Activated T-helper 17 cell treated with anti-CD3 and anti-CD28 coated beads, Interleukin-2, amount 50 U/mL, for 72 hours (primary cell): ENCODE measurements at places on chromosomes 16 and 17.

GRCh38 chr17:39139161-39139511 is 12.3 kb downstream of the PLXDC1 start:
- ATAC-seq, result no peak

DNA sequence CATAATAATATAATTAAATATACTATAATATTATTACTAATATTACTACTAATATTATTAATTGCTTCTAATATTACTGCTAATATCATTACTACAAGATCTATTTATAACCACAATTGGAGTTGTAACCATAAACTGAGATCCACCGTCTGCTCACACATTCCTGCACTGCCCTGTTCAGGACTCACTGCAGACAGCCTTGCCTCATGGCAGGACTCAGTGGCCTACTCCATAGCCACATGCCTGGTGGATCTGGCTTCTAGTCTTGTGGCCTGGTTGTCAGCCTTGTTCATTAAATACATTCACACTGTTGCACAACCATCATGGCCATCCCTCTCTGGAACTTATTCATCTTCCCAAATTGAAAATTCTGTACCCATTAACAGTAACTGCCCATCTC is 48.0 kb downstream of the SRL start:
- ATAC-seq, result no peak

- ATAC-seq, result no peak
These were observed 95.3 kb upstream of the RPL38 start for GRCh38 chr17:74108126-74108705.

GRCh38 chr16:10754941-10755340 is 11.3 kb downstream of the NUBP1 start:
- peak; percentile 69 for ATAC-seq

- no peak for ATAC-seq
These were observed 2.6 kb upstream of the ADORA2B start for GRCh38 chr17:15942207-15942833.

DNA sequence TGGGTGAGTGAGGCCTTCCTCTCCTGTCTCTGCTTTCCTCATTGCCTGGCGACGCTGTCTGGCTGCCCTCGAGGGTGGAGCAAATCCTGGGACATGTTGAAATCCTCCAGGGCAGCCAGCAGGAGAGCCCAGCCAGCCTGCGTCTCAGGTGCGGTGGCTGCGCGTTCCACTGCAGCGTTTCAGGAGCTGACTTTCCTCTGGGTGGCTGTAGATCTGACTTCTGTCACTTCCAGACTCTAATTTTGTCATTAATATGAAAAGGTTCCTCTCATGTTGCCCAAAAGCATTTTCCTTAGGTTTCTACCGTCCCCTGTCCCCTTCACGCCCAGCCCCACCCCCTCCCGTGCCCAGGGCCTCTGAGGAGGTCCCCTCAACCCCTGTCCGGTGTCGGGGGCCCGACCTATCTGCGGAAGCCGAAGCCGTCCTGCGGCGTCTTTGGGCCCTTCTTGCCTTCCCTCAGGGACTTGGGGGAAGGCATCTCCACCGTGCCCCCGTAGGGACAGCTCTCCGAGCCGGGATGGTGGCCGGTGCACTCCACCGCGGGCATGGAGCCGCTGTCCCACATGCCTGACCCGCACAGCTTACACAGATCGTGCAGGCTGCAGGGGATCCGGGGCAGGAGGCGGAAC is 95.1 kb downstream of the TBC1D16 start:
- ATAC-seq, result no peak

DNA sequence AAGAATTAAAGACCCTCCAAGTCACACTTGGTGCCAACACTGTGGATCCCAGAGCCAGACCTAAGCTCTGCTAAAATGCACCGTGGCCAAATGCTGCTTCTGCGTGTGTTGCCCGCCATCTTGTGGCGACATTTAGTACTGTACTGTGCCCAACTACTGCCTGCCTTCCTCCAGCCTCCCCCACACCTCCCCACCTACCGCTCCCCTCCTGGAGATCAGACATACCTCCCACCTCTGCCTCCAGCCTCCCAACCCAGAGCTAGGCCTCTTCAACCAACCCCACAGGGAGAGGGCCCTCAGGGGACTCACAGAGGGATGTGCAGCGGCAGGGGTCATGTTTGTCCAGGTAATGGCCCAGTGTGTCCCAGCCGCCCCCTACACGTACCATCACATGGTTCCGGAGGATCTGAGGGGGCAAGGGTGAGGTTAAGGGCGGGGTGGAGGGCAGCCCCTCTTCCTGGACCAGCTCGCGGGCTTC is 5.5 kb downstream of the GAS2L2 start:
- ATAC-seq, result peak; percentile 90

DNA sequence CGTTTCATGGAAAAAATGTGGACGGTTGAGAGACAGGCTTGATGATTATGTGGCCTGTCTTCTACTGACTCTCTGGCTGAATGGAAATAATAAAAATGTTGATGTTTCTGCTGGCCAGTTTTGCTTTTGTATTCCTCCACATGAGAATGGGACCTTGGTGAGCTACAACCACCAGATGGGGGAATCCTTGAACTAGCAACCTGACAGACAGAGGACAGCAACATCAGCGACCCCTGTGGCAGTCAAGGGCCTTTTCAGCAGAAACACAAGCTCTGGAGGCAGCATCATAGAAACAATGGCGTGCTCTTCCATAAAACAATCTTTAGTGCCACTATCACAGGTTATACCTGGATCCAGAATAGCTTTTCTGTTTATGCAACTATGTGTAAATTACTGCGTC is 84.0 kb upstream of the ATP2A3 start:
- ATAC-seq, result no peak

DNA sequence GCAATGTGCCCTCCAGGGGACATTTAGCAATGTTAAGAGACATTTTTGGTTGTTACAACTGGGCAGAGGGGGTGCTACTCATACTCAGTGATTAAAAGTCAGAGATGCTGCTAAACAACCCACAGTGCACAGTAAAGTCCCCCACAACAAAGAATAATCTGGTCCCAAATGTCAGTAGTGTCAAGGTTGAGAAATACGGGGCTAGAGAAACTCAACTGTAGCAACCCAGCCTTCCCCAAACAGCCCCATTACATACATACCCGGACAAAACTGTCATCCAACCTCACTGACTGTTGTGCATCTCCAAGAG is 20.4 kb downstream of the DNAJC7 start:
- no peak for ATAC-seq

DNA sequence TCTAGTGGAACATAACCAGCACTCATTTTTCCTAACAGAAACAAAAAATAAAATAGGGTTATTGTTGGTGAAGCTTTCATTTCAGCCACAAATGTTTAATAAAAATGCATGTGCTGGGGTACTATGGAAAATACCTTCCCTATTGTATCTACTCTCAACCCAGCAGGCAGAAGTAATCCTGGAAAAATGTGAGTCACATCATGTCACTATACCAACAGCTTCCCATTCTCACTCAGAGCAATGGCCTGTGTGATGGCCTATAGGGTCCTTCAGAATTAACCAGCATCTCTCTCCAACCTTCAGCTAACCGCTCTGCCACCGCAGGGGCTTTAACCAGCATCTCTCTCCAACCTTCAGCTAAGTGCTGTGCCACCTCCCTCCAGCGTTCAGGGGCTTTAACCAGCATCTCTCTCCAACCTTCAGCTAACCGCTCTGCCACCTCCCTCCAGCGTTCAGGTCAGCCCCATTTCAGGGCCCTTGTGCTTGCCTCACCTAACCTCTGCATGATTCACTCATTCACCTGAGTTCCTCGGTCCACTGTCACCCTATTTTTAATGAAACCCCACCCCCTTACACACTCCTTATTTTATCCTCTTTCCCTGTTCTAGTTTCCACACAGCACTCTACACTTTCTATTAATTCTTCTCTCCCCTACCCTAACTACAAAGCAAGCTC is 34.0 kb downstream of the UBE2G1 start:
- ATAC-seq, result no peak

DNA sequence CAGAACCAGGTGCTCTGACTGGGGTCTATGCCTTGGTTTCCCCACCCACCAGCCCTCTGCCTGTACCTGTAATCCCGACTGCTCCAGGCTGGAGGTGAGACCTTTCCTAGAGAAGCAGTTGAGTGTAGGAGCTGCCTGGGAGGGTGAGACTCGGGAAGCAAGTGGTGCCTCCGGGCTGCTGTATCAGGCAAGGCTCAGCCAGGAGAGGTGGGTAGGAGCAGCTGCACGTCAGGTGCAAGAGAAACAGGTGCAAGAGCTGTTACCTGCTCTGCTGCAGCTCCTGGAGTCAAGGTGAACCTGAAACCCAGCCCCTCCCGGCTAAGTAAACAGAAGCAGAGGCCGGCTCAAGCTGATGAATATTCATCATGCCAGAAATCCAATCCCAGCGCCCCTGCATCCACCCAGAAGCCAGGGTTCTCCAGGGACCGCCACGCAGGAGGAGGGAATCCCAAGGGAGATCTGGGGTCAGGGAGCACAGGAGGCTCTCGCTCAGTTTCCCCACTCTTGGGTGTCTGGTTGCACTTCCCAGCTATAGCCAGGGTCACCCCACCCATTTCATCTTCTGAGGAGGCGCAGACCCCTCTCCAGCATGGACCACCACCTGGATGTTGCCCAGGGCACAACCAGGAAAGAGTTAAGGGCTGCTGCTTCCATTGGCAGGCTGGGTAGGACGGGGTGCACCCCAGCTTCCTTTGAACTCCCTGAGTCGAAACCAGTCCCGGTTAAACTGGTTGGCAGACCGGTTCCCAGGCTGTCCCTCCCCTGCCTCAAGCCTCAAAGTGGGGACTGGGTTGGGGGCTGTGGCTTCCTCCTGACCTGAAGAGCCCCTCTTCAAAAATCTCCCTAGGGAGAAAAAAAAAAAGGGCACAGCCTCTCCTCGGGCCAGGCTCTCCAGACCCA is at the start of gene PRR15L:
Gene PRR15L, minus strand, starts transcription at position 293 of the 900 bp plus-strand sequence. CDS start 4,649 bp downstream, outside the sequence.
- ATAC-seq, result no peak

GRCh38 chr17:30210366-30210765 is 25.1 kb downstream of the SLC6A4 start:
- ATAC-seq, result no peak

GRCh38 chr17:17780922-17781590 is 55.7 kb downstream of the SREBF1 start:
- no peak for ATAC-seq

GRCh38 chr17:9360677-9361081 is 214.9 kb downstream of the STX8 start:
- ATAC-seq, result no peak

DNA sequence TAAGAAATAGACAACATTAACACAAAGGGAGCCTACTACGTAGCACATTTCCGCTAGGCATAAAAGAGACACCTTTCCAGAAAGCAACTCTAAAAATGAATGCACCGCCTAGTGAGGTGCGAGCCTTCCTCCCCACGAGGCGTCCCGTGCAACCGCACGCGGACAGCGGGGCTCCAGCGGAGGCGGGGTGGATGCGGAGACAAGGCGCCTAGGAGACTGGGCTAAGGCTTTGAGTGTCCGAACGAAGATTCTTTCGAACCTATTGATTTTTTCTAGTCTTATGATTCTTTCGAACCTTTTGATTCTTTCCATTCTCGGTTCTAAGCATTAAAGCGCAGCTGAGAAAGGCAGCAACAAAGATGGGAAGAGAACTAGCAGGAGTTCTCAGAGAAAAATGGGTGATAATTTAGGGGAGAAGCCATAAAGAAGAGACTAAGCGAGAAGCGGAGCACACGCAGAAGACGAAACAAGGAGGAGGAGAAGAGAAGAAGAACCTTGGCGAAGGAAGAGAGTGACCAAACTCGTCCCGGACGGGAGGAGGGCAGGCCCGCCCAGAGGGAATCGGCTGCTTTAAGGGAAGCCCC is 394 bp upstream of the CPD start:
- ATAC-seq, result peak; percentile 28

DNA sequence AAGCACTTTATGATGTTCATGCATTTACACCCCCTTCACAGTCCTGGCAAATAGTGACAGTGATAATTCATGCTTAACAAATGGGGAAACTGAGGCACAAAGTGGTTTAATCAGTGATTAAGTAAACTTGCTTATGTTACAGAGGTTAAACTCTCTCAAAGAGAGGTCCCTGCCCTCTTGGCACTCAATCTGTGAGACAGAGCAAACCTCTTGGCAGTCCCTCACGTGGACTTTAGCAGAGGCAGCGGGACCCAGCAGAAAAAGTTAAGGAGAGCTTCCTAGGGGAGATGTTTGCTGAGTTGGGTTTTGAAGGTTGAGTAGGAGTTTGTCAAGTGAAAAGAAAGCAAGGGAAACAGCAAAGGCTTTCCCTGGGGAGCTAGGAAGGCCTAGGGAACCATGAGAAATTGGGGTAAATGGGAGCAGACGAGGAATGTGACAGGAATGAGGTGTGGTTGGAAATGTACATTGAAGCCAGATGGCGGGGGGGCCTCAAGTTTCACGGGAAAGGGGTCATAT is 10.7 kb downstream of the SOCS1 start:
- no peak for ATAC-seq

GRCh38 chr17:37475731-37476420 is 13.8 kb upstream of the DUSP14 start:
- no peak for ATAC-seq

GRCh38 chr16:46607529-46607928 is 13.7 kb downstream of the SHCBP1 start:
- no peak for ATAC-seq

DNA sequence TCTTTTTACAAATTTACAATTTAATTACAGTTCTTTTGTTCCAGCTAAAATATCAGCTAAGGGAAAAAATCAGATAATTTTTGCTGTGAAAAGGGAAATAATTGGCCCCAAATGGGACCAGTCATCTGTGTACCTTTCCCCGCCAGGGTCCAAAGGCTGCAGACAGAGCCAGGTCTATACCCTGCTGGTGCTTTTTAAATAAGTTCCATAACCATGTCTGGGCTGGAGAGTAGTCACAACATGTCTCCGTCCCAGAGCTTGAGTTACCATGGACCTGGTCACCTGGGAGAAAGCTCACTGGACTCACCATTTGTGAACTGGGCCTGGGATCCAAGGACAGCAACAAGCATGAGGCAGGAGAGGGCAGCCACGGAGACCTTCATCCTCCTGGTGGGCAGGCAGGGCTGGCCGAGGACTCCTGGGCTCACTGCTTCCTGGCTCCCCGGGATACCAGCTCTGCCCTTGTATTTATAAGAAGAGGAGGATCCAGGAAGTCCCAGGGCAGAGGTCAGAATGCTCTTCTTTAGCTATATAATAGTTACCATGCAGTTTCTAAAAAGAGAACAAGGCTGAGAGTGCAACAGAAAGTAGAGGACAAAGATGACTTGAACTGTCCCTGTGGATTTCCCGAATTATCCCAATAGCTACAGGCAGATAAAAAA is at the start of gene CCL15:
Gene CCL15, minus strand, starts transcription at position 444 of the 662 bp plus-strand sequence. Its CDS starts 61 bp downstream, at position 383.
- ATAC-seq, result no peak

GRCh38 chr17:2174468-2175293 is 119.8 kb downstream of the HIC1 start:
- ATAC-seq, result no peak

DNA sequence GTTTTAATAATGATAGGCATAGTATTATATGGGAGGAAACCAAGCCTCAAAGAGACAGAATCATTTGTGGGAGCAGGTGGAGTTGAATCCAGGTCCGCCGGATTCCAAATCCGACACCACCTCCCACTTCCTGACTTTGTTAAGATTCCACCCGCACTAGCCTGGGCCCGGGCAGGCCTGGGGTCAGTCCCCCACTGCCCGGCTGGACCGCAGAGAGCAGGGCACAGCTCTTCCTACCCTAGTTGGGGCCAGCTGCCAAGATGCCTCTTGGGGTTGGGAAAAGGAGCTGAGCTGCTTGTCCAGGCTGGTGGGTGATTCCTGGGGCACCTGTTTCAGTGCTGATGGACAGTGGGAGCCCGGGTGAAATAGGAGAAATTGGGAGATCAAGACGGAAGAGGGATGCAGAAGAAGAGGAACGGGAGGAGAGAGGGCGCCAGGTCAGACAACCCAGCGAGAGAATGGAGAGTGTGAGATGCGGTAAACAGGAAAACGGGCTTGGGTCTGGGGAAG is 53.9 kb downstream of the OR1D5 start:
- no peak for ATAC-seq

GRCh38 chr17:35433075-35433894 is 985 bp upstream of the SLFN12 start:
- peak; percentile 93 for ATAC-seq
